Activated T-cell treated with anti-CD3 and anti-CD28 coated beads, Interleukin-2, amount 50 U/mL, for 72 hours (primary cell): ENCODE measurements at places on chromosomes 1 and 21. TPM values are rescaled to one million over a fixed set of nuclear protein-coding genes. Genes with fewer than 3 reads are reported as not detected.
A peak's percentile ranks its signal among the peaks of the same experiment; 100 is the strongest.

Gene SERTAD4
- total RNA-seq, result not detected

GRCh38 chr21:37792046-37792445 lies 124.2 kb downstream of the KCNJ6 start:
- H3K27me3 ChIP-seq, result no peaks in the 10 kb centered on the region
- no peak overlapping the region for H3K4me3 ChIP-seq
- no peaks in the 10 kb centered on the region for H3K36me3 ChIP-seq

GRCh38 chr1:204073837-204074273 lies 940 bp downstream of the SOX13 start:
- DNase-seq, result peak; percentile 11
- H3K4me3 ChIP-seq, result peak overlapping the region; percentile 81
- H3K36me3 ChIP-seq, result no peaks in the 10 kb centered on the region
- H3K27ac ChIP-seq, result no peak overlapping the region
- peaks cover 63% of the 10 kb centered on the region for H3K27me3 ChIP-seq
- peaks cover 12% of the 10 kb centered on the region for H3K4me1 ChIP-seq

- peaks cover 10% of the 10 kb centered on the region for H3K27me3 ChIP-seq
- no peaks in the 10 kb centered on the region for H3K36me3 ChIP-seq
- no peaks in the 10 kb centered on the region for H3K4me1 ChIP-seq
- H3K27ac ChIP-seq, result no peak overlapping the region
- DNase-seq, result no peak
- no peak overlapping the region for H3K4me3 ChIP-seq
Observed at GRCh38 chr1:53446051-53446450, 13.1 kb upstream of the DMRTB1 start.

DNA sequence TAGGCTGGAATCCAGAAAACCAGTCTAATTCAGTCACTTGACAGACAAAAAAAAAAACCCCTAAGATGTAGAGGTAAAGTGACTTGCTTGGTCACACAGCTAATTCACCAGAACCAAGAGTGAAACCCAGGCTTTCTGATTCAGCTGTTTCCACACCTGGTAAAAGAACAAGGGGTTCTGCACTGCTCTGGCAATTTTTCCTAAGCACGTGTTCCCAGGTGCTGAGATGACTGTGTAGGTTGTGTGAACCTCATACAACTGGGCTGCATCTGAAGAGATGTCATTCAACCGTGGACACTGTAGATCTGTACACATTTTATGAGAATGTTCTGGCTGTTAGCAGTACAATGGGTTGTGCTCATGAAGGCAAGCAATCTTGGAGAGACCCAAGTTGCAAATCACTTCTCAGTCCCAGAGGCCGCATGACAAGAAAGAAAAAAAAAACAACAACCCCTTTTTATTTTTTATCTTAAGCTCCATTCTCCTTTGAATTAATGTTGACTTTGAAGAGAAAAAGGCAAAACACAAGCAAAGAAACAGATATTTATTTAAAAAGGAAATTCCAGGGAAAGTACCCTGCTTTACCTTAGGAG lies 95.4 kb downstream of the INTS7 start:
- peaks cover 2% of the 10 kb centered on the region for H3K36me3 ChIP-seq
- H3K4me1 ChIP-seq, result peaks cover 51% of the 10 kb centered on the region
- H3K27me3 ChIP-seq, result no peaks in the 10 kb centered on the region
- DNase-seq, result peak; percentile 49
- H3K4me3 ChIP-seq, result peak overlapping the region; percentile 36
- H3K27ac ChIP-seq, result no peak overlapping the region

GRCh38 chr1:8943498-8944405 lies 1.9 kb upstream of the CA6 start:
- peaks cover 89% of the 10 kb centered on the region for H3K4me1 ChIP-seq
- no peaks in the 10 kb centered on the region for H3K27me3 ChIP-seq
- DNase-seq, result no peak
- peaks cover 2% of the 10 kb centered on the region for H3K36me3 ChIP-seq
- H3K27ac ChIP-seq, result peak overlapping the region; percentile 86

DNA sequence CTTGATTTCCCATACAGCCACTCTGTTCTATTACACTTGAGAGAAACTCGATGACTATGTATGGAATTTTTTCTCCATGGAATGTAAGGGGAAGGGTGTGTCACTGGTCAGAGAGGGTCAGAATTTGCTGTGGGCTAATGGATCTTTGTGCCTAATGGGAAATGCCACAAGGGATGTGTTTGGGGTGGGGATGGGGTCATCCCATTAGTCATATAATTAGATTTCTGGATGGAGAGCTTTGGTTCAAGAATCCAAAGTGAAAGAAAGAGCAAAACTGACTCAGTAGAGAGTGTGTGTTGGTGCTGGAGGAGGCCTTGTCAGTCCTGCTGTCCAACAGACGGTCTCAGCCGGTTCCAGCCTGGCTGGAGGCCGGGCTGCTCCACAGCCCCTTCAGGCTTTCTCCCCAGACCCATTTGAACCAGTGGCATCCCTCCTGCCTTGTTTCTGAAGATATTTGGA lies 86.4 kb downstream of the LAMC2 start:
- H3K4me1 ChIP-seq, result no peaks in the 10 kb centered on the region
- no peak overlapping the region for H3K27ac ChIP-seq
- no peak for DNase-seq

DNA sequence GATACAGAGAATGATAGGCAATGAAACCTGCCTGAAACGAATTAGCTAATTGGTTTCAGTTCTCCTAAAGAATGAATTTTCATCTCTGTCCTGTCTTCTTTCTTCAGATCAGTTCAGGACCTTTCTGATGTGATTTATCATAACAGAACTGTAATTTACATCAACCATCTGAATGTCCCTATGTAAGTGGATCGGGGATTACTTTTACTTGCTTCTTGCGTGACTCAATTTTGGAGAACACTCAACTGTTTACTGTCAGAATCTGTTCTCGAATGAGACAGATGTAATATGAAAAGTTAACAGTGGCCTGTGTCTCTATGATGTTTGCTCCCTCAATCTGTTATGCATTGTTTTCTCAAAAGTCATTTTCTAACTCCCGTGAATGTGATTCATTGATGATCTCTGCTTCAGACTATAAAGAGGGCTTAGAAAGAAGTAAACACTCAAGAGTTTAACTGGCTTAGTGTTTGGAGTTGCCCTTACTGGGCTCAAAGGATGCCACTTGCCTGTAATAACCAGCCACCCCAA lies 111.0 kb downstream of the GABPA start:
- peaks cover 17% of the 10 kb centered on the region for H3K27me3 ChIP-seq
- no peak for DNase-seq
- H3K4me3 ChIP-seq, result peak overlapping the region; percentile 81
- H3K36me3 ChIP-seq, result peaks cover 10% of the 10 kb centered on the region

GRCh38 chr21:42107177-42107880 lies 36.2 kb downstream of the UMODL1 start:
- H3K4me1 ChIP-seq, result no peaks in the 10 kb centered on the region
- H3K4me3 ChIP-seq, result no peak overlapping the region
- no peaks in the 10 kb centered on the region for H3K36me3 ChIP-seq

GRCh38 chr1:206555473-206555935 lies 48.2 kb downstream of the RASSF5 start:
- H3K27ac ChIP-seq, result peak overlapping the region; percentile 87
- peak; percentile 47 for DNase-seq
- peaks cover 23% of the 10 kb centered on the region for H3K36me3 ChIP-seq
- H3K27me3 ChIP-seq, result no peaks in the 10 kb centered on the region

DNA sequence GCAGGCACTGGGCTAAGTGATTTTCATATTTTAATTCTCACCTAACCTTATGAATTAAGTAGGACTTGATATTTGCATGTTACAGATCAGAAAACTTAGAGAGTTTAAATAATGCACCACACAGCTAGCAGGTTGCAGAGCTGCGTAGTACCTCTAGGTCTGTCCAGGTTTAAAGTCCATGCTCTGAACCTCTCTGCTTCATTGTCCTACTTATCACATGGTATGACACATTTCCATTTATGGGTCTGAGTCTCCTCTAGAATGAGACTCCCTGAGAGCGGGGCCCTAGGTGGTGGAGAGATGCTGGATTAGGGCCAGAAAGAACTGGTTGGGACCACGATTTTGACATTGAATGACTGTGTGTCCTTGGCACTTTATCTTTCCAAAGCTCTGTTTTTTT lies 102.5 kb upstream of the USP24 start:
- DNase-seq, result no peak
- H3K27ac ChIP-seq, result no peak overlapping the region
- H3K27me3 ChIP-seq, result peaks cover 6% of the 10 kb centered on the region
- H3K4me3 ChIP-seq, result no peak overlapping the region
- no peaks in the 10 kb centered on the region for H3K36me3 ChIP-seq

DNA sequence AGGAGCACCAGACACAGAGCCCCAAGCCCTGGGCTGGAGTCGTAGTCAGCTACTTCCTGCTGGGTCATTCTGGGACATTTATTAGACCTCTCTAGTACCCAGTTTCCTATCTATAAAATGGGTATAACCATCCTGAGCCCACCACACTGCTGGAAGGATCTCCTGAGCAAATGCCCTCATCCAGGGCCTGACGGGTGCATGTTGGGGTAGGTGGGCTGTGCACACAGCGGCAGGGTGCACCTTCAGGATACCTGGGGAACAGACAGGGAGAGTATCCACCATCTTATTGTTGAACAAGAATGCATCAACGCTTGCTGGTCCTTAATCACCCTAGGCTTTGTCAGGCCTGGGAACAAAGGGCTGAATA lies 191.0 kb downstream of the HIVEP3 start:
- H3K36me3 ChIP-seq, result no peaks in the 10 kb centered on the region
- H3K4me3 ChIP-seq, result peak overlapping the region; percentile 72
- H3K4me1 ChIP-seq, result peaks cover 54% of the 10 kb centered on the region
- no peaks in the 10 kb centered on the region for H3K27me3 ChIP-seq

DNA sequence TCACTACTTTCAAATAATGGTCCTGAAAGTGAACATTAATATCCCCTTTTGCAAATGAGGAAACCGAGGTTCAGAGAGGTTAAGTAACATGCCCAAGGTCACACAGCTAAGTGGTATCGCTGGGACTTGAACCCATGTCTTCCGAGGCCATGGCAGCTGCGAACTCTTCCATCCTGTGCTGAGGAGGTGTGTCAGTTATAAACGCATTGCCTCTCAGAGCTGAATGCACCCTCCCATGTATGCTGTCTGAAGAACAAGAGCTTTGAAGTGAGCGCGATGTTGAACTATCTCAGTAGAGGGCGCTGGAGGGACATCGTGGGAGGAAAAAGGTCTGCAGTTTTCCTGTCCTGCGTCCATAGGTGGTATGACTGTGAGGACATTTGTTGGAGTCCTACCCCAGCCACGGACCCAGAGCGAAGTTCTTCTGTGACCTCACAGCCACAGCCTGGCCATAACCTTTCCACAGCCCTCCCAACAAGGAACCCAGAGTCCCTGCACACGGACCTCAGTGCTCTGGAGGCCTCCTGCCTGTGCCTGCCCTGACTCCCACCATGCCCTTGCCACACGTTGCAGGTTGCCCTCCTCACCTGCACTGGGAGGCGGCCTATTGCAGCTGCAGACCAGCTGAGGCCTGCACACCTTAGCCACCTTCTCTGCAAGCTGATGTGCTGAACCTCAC lies 7.5 kb downstream of the MYOC start:
- no peaks in the 10 kb centered on the region for H3K4me1 ChIP-seq
- peak; percentile 69 for DNase-seq
- no peaks in the 10 kb centered on the region for H3K27me3 ChIP-seq
- H3K27ac ChIP-seq, result no peak overlapping the region

Gene KRTAP12-2
- total RNA-seq, result not detected

GRCh38 chr1:210876275-210876674 lies 257.7 kb downstream of the KCNH1 start:
- no peaks in the 10 kb centered on the region for H3K4me1 ChIP-seq
- no peak overlapping the region for H3K27ac ChIP-seq
- no peak for DNase-seq
- H3K36me3 ChIP-seq, result no peaks in the 10 kb centered on the region
- H3K27me3 ChIP-seq, result peaks cover 30% of the 10 kb centered on the region

GRCh38 chr1:159921251-159921650 lies 4.1 kb downstream of the TAGLN2 start:
- peak overlapping the region; percentile 49 for H3K27ac ChIP-seq
- H3K27me3 ChIP-seq, result no peaks in the 10 kb centered on the region
- DNase-seq, result no peak
- peaks cover 75% of the 10 kb centered on the region for H3K4me1 ChIP-seq
- H3K4me3 ChIP-seq, result peak overlapping the region; percentile 90
- peaks cover 48% of the 10 kb centered on the region for H3K36me3 ChIP-seq

DNA sequence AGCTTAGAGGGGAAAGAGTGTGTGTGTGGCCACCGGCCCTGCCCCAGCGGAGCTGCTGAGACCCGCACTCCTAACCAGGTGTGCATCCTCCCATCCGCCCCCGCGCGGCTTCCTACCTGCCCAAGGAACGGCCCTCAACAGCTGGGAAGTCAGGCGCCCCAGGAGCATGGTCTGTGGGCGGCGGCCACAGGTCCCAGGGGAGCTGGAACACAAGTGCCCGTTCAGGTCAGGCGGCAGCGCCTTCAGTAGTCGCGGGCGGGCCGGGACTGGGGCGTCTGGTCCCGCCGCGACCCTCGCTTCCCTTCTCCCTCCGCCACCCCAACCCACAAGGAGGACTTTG lies 448 bp downstream of the AURKAIP1 start:
- DNase-seq, result no peak
- peaks cover 33% of the 10 kb centered on the region for H3K4me1 ChIP-seq
- H3K27ac ChIP-seq, result peak overlapping the region; percentile 33
- no peaks in the 10 kb centered on the region for H3K36me3 ChIP-seq
- H3K27me3 ChIP-seq, result no peaks in the 10 kb centered on the region
- H3K4me3 ChIP-seq, result peak overlapping the region; percentile 90

GRCh38 chr1:220922951-220923350 lies 43.7 kb downstream of the HLX start:
- no peak overlapping the region for H3K27ac ChIP-seq
- no peak overlapping the region for H3K4me3 ChIP-seq
- DNase-seq, result no peak

DNA sequence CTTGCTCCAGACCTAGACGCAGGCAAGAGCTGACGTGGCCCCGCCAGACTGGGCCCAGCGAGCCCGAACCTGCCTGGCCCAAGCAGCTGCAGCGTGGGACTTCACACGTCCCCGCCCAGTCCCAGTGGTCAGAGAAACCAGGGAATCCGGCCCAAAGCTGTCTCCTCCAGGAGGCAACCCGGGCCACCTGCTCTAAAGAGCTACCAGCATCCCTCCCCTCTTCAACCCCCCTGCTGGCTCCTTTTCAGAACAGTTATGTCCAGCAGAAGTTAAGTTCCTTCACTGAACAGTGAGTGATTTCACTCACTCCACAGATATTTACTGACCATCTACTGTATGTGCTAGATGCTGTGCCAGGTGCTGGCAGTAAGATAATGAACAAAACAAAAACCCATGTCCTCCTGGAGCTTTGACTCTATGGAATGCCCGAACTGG lies 2.1 kb upstream of the EFNA1 start:
- H3K4me3 ChIP-seq, result peak overlapping the region; percentile 13
- no peak overlapping the region for H3K27ac ChIP-seq
- H3K27me3 ChIP-seq, result peaks cover 25% of the 10 kb centered on the region

Gene S100A8
- total RNA-seq, result not detected
